Right forelimb (tissue), 1 donor: ENCODE measurements at places on chromosomes 2 and 18.

DNA sequence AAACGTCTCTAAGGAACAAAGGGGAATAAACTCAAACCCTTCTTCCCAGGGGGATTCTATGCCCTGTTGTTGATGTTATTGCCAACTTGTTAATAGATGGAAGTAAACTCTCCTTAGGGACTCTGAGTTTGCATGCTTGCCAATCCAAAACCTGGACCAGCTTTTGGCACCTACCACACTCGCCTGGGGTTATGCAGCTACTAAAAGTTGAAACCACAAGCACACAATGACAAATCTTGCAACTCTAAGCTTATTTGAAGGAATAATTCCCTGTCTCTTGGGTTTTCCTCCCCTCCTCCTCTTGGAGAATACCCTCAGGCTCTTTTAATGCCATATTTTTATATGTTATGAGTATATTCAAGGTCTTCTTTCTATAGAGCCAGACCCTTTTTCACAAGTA, 484.1 kb downstream of the FBXO15 start:
- DNase-seq = no peak

DNA sequence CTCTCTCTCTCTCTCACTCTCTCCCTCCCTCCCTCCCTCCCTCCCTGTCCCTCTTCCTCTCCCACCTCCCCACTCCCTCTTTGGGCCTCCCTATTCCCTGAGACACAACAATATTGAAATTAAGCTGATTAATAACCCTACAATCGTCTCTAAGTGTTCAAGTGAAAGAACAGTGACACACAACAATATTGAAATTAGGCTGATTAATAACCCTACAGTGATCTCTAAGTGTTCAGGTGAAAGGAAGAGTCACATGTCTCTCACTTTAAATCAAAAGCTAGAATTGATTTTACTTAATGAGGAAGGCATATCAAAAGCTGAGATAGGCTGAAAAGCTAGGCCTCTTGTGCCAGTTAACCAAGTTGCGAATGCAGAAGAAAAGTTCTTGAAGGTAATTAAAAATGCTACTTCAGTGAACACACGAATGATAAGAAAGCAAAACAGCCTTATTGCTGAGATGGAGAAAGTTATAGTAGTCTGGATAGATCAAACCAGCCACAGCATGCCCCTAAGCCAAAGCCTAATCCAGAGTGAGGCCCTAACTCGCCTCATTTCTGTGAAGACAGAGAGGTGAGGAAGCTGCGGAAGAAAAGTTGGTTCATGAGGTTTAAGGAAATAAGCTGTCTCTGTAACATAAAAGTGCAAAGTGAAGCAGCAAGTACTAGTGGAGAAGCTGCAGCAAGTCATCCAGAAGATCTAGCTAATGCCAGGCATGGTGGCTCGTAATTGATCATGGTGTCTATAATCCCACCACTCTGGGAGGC, 21.3 kb downstream of the MALT1 start:
- DNase-seq = no peak

GRCh38 chr18:55878224-55878623, 290.2 kb upstream of the TCF4 start:
- no peak for DNase-seq

GRCh38 chr2:215145611-215146010, 7.2 kb upstream of the ABCA12 start:
- DNase-seq = no peak

- DNase-seq = no peak
Measured at GRCh38 chr18:36212301-36213171, 25.2 kb downstream of the MOCOS start.

- DNase-seq = no peak
Measured at GRCh38 chr18:55732227-55733106, 144.5 kb upstream of the TCF4 start.

DNA sequence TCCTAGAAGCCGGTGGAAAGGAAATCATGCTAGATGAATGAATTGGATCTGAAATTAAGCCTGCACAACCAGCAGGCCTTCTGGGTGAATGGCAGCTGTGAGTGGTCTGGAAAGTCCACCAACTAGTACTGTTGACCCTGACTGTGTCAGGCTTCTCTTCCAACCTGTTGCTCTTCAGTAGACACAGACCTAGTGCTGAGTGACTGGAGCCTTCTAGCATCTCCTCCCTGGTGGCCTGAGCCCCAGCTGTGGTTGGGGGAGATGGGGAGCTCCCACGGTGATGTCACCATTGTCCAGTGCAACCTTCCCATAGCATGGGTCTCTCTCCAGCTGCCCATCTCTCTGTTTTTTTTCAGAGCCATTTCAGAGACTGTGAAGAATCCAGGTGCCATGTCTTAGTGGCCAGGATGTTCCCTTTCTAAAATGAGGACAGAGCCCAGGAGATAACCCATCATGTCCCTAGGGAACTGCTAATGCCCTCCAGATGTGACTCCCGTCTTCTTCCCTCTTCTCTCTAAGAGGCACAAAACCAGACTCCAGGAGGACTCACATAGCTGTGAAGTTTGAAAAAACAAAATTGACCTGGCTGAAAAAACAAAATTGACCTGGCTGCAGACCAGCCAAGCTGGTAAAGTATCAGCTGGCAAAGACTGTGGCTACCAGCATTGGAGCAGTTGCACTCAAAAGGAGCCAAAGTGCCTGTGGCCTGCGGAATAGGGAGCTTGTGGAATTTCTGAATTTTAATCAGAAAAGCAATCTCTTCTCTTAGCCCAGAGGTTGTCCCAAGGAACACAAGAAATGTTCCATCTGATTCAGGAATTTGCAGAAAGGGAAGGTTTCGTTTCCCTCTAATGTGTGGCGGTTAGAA, 67.4 kb upstream of the RPL31 start:
- DNase-seq = no peak

DNA sequence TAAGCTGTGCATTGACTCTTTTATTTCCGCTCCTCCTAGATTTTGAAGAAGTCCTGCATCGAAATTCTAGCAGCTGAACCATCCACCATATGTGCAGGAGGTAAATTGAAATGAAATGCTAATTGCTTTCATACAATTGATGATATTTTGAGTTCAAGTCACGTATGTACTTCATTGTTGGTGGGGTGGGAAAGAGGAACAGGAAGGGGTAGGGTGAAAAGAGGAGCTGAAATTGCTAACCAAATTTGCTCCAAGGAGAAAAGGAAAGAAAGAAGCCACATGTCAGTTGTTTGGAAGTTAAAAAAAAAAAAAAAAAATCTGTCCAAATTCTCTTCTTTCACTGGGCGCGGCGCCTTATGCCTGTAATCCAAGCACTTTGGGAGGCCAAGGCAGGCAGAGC, 77.8 kb downstream of the ANTXR1 start:
- DNase-seq = no peak

- DNase-seq = no peak
Measured at GRCh38 chr2:145725876-145726275, 1206.0 kb upstream of the ZEB2 start.

- DNase-seq = no peak
Measured at GRCh38 chr2:148674063-148675020, 29.8 kb downstream of the EPC2 start.

DNA sequence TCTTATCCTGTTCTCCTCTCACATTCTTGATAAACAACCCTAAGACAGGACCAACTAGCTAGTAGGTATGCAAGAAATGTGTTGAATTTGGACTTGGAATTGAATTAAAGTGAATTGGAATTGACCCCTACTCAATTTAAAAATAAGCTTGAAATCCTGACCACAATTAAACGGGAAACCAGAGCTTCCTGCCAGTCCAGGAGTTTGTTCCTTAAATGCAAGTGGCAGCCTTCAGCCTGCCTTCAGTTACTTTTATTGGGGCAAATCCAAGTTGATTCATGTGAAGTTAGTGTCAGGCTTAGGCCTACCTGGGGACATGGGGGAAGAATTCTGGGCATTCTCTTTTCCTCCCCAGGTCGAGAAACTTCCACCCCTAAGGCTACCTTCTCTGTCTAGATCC, 457.6 kb downstream of the BCL11A start:
- no peak for DNase-seq

DNA sequence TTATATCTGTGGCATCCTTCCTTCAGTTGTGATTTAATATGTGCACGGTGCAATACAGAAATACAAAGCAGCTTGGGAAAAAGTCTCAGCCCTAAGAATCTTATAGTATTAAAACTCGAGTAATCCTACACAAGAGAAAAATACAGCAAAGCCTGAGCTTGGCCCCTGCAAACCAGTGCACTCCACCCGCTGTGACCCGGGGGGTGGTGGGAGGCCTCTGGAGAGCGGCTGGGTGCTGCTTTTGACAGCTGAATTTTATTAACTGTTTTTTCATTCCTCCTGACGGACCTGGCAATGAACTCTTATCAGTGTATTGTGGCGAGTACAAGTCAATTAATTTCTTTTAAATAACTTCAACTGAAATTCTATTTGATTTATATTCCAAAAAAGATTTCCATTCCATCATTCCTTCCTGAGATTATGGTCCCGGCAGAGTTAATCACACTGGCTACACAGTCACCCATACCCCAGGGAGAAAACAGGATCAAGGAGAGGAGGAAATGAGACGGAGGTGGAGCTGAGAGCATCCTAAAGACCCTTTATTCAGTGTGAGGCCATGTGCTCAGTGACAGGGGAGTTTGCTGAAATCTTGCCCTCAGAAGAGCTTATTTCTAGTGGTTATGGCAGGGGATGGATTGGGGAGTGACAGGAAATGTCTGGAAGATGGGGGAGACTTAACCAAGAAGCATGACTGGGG, 124.8 kb downstream of the KLHL29 start:
- DNase-seq = no peak

GRCh38 chr2:230919240-230919639, 5.8 kb downstream of the GPR55 start:
- no peak for DNase-seq

GRCh38 chr2:144924827-144925226, 404.9 kb upstream of the ZEB2 start:
- no peak for DNase-seq

GRCh38 chr18:2855560-2856350, 8.9 kb downstream of the EMILIN2 start:
- DNase-seq = no peak

- no peak for DNase-seq
Measured at GRCh38 chr2:190584980-190585661, 50.6 kb upstream of the NEMP2 start.

- DNase-seq = no peak
Measured at GRCh38 chr2:65424391-65424790, 8.0 kb downstream of the SPRED2 start.

- no peak for DNase-seq
Measured at GRCh38 chr2:107936433-107937359, 49.6 kb upstream of the SLC5A7 start.

DNA sequence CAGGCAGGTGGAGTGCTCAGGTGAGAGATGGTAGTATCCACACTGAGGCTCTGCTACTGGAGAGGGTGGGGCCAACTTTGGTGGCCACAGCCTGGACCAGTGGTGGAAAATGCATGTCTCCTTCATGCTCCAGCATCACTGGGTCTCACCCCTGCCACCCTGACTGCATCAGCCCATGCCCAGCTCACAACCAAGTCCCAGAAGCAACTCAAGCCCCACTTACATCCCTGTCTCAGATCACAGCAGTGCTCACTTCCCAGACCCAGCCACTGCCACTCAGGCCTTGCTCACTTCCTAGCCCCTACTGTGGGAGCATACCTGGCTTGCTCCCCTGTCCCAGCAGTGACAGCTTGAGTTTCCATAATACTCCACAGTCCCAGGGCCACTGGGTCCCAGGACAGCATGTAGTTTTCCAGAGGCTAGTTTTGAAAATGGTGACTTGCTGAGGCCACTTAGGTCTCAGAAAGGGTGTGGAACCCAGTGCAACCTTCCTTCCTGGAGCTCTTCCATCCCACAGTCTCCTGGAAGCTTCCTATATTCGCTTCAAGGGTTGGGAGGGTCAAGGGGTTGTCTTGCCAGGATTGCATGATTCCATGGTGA, 58.8 kb downstream of the GPC1 start:
- no peak for DNase-seq

DNA sequence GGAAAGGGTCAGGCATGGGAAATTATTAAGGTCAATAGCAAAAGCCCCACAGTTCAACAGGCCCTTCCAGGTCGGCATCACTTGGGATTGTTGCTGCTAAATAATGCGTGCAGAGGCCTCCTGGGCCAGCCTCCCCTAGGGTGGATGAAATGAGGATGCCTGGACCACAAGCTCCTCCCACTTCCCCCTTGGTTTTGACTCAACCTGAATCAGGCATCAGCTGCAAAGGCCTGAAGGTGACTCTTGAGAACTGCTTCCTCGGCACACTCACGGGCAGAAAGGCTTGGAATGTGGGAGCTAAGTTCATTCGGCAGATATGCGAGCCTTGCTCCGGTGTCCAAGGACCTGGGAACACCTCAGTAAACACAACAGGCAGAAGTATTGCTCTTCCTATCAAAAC, 69.3 kb downstream of the MBP start:
- DNase-seq = no peak

DNA sequence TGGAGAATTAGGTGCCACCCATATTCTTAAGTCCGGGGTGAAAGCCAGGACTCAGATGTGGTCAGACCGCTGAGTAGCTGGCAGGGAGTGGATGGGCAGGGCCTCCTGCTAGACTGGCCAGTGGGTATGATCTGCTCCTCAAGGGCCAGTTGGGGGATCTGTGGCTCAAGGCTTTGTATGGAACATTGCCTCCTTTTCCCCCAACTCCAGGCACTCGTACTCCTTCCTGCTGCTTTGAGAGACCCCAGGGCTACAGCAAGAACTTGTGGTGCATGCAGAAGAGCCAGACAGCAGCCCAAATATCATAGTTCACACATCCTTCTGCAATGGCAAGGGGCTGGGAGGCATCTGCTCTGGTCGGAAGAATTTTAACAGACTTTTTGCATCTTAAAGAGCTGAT, 61.7 kb downstream of the PDCL3 start:
- DNase-seq = no peak

DNA sequence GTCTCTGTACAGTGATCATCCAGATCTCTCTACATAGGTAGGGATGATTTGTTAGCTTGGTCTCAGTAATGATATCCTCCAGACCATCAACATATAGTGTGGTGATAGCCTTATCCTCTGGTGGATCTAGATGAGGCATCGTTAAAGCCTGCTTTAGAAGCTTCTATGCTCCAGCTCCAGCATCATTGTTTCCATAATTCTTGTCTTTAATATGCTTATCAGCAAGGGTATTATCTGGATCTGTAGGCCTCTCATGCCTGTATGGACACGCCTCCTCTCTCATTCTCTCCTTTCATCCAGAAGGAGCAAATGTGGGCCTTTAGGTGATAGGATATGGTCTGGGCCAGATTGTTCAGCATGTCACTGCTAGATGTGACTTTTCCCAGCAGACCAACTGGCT, 234.5 kb upstream of the CHST9 start:
- no peak for DNase-seq

- DNase-seq = no peak
Measured at GRCh38 chr2:16755442-16755841, 89.8 kb upstream of the CYRIA start.

GRCh38 chr2:221895366-221896121, 323.4 kb upstream of the EPHA4 start:
- peak; percentile 54 for DNase-seq

DNA sequence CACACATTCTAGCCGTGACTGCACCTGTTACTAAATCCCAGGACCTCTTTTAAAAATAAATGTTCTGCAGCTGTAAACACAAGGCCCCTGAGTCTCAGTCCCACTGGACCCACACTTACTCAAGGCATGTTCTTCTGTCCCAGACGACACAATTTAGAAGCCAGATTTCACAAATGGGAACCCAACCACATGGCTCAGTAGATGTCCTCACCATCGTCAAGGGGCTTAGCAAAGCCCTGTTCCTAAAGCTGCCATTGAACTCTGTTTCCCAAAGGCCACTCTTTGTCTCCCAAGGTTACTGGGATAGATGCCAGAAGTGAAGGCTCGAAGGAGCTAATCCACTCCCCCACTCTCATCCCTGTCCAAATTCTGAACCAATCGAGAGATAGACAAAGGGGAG, 301.0 kb downstream of the GALR1 start:
- DNase-seq = no peak

GRCh38 chr2:23844905-23845304, 82.0 kb downstream of the ATAD2B start:
- no peak for DNase-seq
